ENCODE measurements at places on chromosomes 7 and 10. TPM values are rescaled to one million over a fixed set of nuclear protein-coding genes. Genes with fewer than 3 reads are reported as not detected.
A peak's percentile ranks its signal among the peaks of the same experiment; 100 is the strongest.

DNA sequence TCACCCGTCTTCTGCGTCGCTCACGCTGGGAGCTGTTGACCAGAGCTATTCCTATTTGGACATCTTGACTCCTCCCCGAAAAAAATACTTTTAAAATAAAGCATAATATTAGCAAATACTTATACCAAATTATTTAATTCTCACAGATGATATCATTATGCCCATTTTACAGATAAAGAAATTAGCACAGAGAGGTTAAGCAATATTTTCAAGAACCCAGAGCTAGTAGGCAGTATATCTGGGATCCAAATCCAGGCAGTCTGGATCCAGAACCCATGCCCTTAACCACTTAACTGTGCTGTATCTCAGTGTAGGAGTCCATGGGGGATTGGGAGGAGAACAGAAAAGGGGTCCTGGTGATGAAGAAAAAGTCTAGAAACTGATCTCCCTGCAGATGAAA lies 6.1 kb downstream of the IQUB start:
- no peak for DNase-seq
- no peaks in the 10 kb centered on the region for H3K27me3 ChIP-seq
- H3K4me3 ChIP-seq, result no peak overlapping the region

- no peak overlapping the region for H3K4me3 ChIP-seq
- H3K36me3 ChIP-seq, result no peaks in the 10 kb centered on the region
- H3K4me1 ChIP-seq, result peaks cover 12% of the 10 kb centered on the region
- H3K27me3 ChIP-seq, result no peaks in the 10 kb centered on the region
- no peak for DNase-seq
Observed at GRCh38 chr7:4842319-4843064, 19.3 kb downstream of the PAPOLB start.

GRCh38 chr10:118516716-118517115 lies 78.7 kb downstream of the PRLHR start:
- no peaks in the 10 kb centered on the region for H3K27me3 ChIP-seq
- H3K36me3 ChIP-seq, result no peaks in the 10 kb centered on the region
- H3K4me1 ChIP-seq, result no peaks in the 10 kb centered on the region
- H3K4me3 ChIP-seq, result no peak overlapping the region
- H3K27ac ChIP-seq, result no peak overlapping the region

DNA sequence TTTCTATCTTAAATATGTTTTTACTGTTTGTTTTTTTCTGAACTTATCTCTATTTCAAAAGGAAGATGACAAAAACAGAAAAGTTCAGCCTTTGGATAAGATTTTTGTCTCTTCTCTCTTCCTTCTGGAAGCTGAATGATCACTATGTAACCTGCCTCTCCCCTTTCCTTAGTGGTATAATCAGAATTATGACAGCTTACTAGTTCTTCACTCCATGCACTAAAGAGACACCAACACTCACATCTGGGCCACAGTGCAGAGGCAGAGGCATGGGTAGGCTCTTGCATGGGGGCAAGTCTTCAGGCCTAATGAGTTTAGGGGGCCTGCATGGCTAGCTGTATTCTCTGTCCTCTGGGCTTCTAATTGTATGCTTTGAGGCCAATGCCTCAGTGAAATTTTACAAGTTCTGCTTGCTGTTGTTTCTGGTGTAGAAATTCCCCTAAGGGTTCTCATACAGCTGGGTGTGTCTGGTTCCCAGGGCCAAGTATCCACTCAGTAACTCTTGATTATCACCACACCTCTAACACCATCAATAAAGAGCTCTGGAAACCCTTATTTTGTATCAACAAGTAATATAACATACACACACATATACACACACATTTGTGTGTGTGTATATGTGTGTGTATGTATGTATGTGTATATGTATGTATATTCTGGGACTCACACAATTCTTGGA lies 96.8 kb upstream of the POM121L12 start:
- H3K4me3 ChIP-seq, result no peak overlapping the region
- no peaks in the 10 kb centered on the region for H3K36me3 ChIP-seq
- no peaks in the 10 kb centered on the region for H3K27me3 ChIP-seq
- no peaks in the 10 kb centered on the region for H3K4me1 ChIP-seq
- H3K27ac ChIP-seq, result no peak overlapping the region

PODXL gene
- 26.0 TPM for total RNA-seq

METTL27 gene
- not detected for total RNA-seq

- no peak overlapping the region for H3K27ac ChIP-seq
- H3K4me1 ChIP-seq, result peaks cover 23% of the 10 kb centered on the region
- no peaks in the 10 kb centered on the region for H3K27me3 ChIP-seq
Observed at GRCh38 chr10:79044846-79045245, 23.9 kb upstream of the ZMIZ1 start.

- no peaks in the 10 kb centered on the region for H3K4me1 ChIP-seq
- H3K27ac ChIP-seq, result no peak overlapping the region
- H3K36me3 ChIP-seq, result peaks cover 92% of the 10 kb centered on the region
Observed at GRCh38 chr10:101793526-101793925, 10.3 kb upstream of the NPM3 start.

AZGP1 gene
- total RNA-seq, result 2.7 TPM

GRCh38 chr10:55746002-55746401 lies 615.1 kb downstream of the ZWINT start:
- no peaks in the 10 kb centered on the region for H3K36me3 ChIP-seq
- no peak overlapping the region for H3K27ac ChIP-seq

DNA sequence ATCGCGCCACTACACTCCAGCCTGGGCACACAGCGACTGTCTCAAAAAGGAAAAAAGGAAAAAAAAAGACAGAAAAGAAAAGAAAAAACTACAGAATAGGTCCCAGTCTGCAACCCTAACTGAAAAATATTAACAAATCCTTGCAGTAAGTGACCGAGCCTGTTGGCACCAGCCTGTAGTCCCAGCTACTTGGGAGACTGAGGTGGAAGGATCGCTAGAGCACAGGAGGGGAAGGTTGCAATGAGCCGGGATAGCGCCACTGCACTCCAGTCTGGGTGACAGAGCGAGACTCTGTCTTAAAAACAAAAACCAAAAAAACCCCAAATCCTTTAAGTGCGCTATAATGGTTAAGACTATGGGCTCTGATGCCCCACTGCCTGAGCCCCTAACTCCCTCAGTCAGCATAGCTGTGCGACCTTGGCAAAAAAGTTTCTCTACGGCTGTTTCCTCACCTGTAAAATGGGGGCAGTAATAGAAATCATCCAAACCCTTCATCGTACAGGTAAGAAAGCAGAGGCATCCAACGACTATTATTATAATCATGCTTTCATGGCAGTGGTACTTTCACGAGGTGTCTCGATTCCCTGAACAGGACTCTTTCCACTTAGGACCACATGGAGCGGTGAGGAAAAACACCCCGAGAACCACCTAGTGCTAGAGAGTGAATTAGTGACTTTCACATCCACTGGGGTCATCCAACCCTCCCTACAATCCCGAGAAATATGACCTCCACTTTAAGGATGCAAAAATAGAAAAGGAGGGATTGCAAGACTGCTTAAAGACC lies 755 bp downstream of the TOMM7 start:
- H3K27me3 ChIP-seq, result no peaks in the 10 kb centered on the region
- peaks cover 10% of the 10 kb centered on the region for H3K36me3 ChIP-seq
- peak overlapping the region; percentile 93 for H3K4me3 ChIP-seq

DNA sequence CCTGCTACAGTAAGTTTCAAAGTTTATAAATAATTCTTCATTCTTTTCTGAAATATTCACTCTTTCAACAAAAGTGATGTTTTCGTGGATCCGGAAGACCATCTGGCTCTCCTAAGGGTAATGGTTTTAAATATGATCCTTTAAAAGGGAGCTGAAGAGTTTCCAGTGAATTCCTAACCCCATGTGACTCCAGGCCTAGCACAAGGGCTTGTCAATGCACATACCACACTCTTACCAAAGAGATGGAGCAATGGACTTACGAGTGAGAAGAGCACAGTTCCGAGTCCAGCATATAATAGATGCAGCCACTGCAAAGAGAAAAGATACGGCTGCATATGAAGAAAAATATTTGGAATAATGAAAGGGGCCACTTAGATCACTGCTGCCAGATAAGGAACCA lies 32.1 kb upstream of the GATAD1 start:
- DNase-seq, result no peak
- no peaks in the 10 kb centered on the region for H3K4me1 ChIP-seq
- H3K27ac ChIP-seq, result no peak overlapping the region
- no peaks in the 10 kb centered on the region for H3K36me3 ChIP-seq

- no peak overlapping the region for H3K4me3 ChIP-seq
- H3K36me3 ChIP-seq, result no peaks in the 10 kb centered on the region
- DNase-seq, result no peak
- no peaks in the 10 kb centered on the region for H3K27me3 ChIP-seq
- no peaks in the 10 kb centered on the region for H3K4me1 ChIP-seq
Observed at GRCh38 chr7:146375170-146375569, 258.6 kb downstream of the CNTNAP2 start.

GRCh38 chr10:130179640-130180039 lies 43.4 kb downstream of the GLRX3 start:
- no peak overlapping the region for H3K27ac ChIP-seq
- no peaks in the 10 kb centered on the region for H3K4me1 ChIP-seq
- no peak overlapping the region for H3K4me3 ChIP-seq
- H3K27me3 ChIP-seq, result no peaks in the 10 kb centered on the region
- no peaks in the 10 kb centered on the region for H3K36me3 ChIP-seq
- no peak for DNase-seq
